ENCODE measurements at places on chromosomes 3 and 15. TPM values are rescaled to one million over a fixed set of nuclear protein-coding genes. Genes with fewer than 3 reads are reported as not detected.

Gene C15orf39
- polyA plus RNA-seq = 9.7 TPM

Gene FAM227B
- 7.6 TPM for polyA plus RNA-seq

- DNase-seq = no peak
Measured at GRCh38 chr3:31908391-31909097, 72.5 kb downstream of the OSBPL10 start.

DNA sequence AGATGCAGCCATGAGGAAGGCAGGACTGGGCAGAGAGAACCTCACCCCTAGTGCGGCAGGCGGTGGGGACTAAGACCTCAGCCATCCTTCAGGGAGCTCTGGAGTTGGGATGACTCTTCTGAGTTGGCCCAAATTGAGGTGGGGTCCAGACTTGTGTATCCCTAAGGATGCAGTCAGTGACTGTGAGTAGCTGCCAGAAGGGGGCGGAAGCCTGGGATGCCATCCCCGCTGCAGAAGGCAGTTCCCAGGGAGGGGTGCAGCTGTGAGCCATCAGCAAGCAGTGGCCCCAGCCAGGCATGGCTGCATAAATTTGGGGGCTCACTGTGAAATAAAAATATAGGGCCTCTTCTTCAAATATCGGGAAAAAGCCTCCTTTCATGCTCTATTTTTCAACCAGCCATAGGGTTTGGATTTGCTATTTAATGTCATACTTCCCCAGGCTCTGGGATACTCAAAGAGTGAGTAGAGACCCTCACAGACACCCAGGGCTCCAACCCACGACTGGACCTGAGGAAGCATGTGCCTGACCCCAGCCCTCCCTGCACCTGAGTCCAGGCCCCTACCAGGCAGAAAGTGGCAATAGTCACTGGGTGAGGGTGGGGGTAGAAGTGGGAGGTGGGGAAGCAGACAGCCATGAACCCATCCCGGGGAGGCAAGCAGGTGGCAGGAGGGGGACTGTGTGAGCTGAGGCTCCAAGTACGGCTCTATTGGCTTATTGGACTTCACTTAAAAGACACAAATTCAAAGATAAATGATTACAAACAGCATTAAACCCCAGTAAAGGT lies 30.5 kb downstream of the GRK7 start:
- no peak for DNase-seq

- DNase-seq = no peak
Measured at GRCh38 chr3:95097493-95097892, 1034.6 kb downstream of the NSUN3 start.

- no peak for DNase-seq
Measured at GRCh38 chr3:196287090-196287439, 461 bp downstream of the PCYT1A start.

DNA sequence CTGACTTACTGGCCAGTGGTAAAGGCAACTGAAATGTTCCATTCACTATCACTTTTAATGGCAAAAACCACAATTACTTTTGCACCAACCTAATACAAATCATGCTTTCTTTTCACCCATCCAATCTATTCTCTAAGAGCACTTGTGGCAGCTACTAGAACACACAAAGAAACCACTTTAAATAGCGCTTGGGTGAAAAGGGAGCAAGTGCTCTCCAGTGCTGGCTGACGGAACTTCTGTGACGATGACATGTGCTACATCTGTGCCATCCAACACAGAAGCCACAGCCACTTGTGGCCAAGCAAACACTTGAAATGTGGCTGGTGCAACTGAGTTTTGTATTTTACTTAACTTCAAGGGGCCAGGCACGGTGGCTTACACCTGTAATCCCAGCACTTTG lies 18.9 kb downstream of the SH3BP5 start:
- no peak for DNase-seq

GRCh38 chr3:143484846-143485512 lies 363.3 kb downstream of the SLC9A9 start:
- no peak for DNase-seq

DNA sequence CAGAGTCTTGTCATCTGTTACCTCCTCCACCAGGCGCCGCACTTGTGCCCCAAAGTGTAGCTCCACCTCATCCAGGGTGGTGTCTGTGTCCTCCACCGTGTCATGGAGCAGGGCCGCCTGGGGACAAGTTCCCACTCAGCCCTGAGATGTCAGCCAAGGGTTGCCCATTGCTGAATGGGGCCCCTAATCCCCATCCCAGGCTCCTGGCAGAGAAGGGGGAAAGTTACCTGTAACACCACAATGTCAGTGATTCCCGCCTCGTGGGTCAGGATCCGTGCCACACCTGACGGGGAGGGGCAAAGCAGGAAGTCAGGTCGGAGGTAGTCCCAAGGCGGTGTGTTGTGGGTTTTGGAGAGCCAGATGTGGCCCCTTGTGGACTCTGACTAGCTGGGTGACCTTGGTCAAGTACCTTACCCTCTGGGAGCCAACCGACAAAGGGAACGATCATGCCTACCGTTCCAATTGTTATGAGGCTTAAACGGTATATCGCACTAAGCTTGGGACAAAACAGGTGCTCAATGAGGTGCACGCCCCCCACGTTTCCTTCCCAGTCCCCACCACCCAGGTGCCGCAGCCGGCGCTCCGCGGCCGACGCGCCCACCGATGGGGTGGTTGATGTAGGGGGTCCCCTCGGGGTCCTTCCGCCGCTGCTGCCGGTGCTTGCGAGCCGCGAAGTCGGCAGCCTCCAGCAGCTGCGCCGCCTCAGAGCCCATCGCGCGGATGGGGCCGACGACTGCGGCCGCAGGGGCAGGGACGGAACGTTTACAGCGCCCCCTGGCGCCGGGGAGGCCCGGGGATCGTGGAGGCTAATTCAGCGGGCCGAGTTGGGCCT lies at the start of gene HDDC3:
HDDC3 (minus strand) TSS at position 722 of the 832 bp plus-strand sequence; CDS start at position 713, 9 bp downstream.
- DNase-seq = peak; percentile 91

GRCh38 chr3:147191795-147192385 lies 214.5 kb downstream of the ZIC4 start:
- peak; percentile 28 for DNase-seq

- DNase-seq = no peak
Measured at GRCh38 chr3:58567251-58567515, 10.0 kb downstream of the FAM107A start.

DNA sequence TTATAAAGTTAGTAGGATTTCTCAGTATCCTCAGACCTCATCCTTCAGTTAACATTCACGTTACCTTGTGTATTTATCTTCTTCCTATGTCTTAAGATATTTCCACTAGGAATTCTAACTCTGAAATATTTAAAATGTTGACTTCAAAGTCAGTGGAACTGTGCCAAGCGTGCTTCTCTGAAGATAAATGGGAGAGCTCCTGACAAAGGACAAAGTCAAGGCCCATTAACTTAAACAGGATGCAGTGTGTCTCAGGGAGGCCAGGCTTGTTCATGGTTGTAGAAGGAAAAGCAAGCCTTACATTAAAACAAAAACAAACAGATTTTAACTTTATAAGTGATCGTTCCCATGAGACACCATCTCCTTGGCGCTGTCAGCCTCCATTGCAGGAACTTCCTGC lies 41.5 kb downstream of the ABHD17C start:
- DNase-seq = no peak

DNA sequence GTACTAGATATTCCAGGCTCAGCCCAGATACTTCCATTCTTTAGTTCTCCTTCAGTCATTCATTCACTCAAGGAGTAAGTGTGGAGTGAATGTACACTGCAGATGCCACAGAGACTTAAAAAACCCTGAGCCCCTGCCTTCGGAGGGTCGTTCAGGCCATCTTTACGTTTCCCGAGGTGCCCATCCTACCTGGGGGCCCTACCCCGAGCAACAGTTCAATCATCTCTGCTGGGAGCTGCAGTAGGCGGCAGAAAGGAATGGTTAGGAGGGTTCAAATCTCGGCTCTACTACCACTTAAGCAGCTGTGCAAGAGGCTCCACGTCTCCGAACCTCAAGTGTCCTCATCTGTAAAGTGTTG lies 613 bp downstream of the SEC13 start:
- no peak for DNase-seq

- DNase-seq = peak; percentile 67
Measured at GRCh38 chr3:23999012-23999641, 54.0 kb downstream of the NR1D2 start.

- DNase-seq = no peak
Measured at GRCh38 chr3:173587055-173587454, 189.5 kb downstream of the NLGN1 start.

Measured in hindlimb muscle (tissue), 1 donor.